ENCODE measurements at places on chromosomes 16 and 17.

DNA sequence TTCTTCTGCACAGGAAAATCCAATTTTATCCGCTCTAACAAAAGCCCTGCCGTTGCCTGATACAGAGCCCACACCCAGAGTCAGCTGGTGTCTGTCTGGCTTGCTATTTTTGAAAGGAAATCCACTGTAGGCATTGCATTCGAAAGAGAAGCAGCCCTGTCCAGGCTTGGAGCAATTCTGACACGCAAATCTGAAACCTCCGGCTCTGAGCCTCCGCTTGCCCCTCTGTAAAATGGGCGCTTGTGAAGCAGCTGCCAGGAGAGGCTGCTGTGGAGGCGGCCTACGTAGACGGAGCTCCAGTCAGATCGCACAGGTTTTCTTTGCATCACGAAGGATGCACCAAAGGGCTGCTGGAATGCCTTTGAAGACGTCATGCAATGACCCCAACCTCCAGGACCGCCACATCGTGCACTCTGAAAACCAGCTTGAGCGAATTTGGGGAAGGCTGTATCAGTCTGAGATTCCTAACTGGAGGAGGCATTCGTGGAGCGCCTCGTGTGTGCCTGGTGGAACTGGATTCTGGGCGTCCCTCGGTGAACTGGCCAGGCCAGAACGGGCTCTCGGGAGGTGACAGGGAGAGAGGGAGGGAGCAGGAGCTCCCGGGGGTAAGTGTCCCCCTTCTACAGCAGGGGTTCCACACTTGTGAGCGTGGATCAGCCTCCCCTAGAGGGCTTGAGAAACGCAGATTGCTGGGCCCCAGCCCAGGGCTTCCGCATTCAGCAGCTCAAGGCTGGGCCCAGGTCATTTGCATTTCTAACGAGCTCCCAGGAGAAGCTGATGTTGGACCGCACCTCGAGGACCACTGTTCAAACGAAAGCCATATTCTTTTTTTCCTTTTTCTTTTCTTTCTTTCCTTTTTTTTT lies 215.5 kb downstream of the MRTFB start:
- no peak for DNase-seq

GRCh38 chr17:81456091-81456490 lies 56.5 kb downstream of the ACTG1 start:
- DNase-seq: no peak

GRCh38 chr17:47615766-47616424 lies 33.8 kb upstream of the KPNB1 start:
- DNase-seq: peak; percentile 8

GRCh38 chr17:59754552-59754951 lies 47.1 kb downstream of the VMP1 start:
- peak; percentile 79 for DNase-seq

DNA sequence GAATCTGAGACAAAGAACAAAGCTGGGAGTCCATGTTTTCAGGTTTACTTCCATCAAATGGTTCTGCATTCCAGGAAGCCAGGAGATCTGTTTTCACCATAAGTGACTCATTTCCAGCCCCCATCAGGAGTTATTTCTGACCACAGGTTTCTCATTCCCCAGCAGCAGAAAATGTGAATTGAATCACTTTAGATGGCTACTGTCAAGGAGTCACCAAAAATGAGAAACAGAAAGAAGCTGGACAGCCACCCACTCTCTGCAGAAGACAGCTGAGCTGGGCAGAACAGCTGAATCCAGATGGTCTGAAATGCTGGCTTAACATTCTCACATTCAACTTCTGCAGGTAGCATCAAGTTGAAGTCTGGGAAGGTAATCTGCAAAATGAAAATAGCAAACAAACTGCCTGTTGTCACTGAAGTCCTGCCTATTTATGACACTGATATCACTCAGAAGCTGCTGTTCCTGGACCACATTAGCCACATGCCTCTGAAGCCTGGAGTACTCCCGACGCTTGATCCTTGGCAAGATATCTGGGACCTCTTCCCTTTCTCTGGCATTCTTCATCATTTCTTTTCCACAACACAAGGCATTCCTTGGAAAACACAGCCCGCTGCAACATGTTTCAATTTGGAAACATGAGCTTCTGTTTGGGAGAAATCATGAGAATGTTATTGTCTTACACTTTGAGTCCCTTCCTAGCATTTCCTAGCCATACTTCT lies 15.3 kb downstream of the CCL11 start:
- no peak for DNase-seq

GRCh38 chr17:28497931-28498330 lies 8.2 kb upstream of the FOXN1 start:
- DNase-seq: no peak

GRCh38 chr16:72976438-72977064 lies 71.4 kb downstream of the ZFHX3 start:
- no peak for DNase-seq

DNA sequence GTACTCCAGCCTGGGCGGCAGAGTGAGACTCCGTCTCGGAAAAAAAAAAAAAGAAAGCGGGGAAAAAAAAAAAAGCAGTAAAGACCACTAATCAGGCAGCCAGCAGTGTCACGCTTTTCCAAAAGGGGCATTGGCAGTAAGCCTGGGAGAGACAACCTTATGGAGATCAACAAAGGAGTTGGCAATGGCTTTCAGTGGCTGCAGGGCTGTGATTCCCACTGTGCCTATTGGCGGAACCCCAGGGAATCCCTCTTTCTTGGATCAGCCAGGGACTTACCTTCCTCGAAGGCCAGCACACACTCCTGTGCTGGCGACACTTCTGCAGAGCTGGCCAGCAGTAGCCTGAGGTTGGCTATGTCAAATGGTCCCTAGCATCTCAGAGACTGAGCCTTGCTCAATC lies 43.2 kb upstream of the ZFHX3 start:
- no peak for DNase-seq
